ENCODE measurements at places on chromosomes 16 and 17. TPM values are rescaled to one million over a fixed set of nuclear protein-coding genes. Genes with fewer than 3 reads are reported as not detected.

KRTAP4-1 gene
- total RNA-seq = not detected

DPEP2 gene
- total RNA-seq = not detected

ZMYND15 gene
- total RNA-seq = not detected

CSH2 gene
- not detected for total RNA-seq

EVPL gene
- 101 TPM for total RNA-seq

CCL15 gene
- not detected for total RNA-seq

ABCC11 gene
- total RNA-seq = 0.21 TPM

CCL2 gene
- not detected for total RNA-seq

CHRNE gene
- total RNA-seq = not detected

HOXB4 gene
- total RNA-seq = not detected

PABPN1L gene
- not detected for total RNA-seq

PIK3R5 gene
- total RNA-seq = 0.56 TPM

KRT39 gene
- total RNA-seq = not detected

CCL14 gene
- total RNA-seq = not detected

VWA3A gene
- not detected for total RNA-seq

CCL13 gene
- total RNA-seq = not detected

GPR142 gene
- total RNA-seq = not detected

ZG16B gene
- total RNA-seq = 3.0 TPM
